8988T (cell line): ENCODE measurements at places on chromosomes 7 and 10.
A peak's percentile ranks its signal among the peaks of the same experiment; 100 is the strongest.

- no peak for DNase-seq
Observed at GRCh38 chr10:99497343-99498025, 35.3 kb upstream of the NKX2-3 start.

- DNase-seq: no peak
Observed at GRCh38 chr7:41969561-41970105, 266.7 kb upstream of the INHBA start.

GRCh38 chr7:34430456-34430855 is 227.6 kb upstream of the NPSR1 start:
- DNase-seq: no peak

- DNase-seq: peak; percentile 12
Observed at GRCh38 chr7:102875700-102876295, 37.0 kb upstream of the LRRC17 start.

DNA sequence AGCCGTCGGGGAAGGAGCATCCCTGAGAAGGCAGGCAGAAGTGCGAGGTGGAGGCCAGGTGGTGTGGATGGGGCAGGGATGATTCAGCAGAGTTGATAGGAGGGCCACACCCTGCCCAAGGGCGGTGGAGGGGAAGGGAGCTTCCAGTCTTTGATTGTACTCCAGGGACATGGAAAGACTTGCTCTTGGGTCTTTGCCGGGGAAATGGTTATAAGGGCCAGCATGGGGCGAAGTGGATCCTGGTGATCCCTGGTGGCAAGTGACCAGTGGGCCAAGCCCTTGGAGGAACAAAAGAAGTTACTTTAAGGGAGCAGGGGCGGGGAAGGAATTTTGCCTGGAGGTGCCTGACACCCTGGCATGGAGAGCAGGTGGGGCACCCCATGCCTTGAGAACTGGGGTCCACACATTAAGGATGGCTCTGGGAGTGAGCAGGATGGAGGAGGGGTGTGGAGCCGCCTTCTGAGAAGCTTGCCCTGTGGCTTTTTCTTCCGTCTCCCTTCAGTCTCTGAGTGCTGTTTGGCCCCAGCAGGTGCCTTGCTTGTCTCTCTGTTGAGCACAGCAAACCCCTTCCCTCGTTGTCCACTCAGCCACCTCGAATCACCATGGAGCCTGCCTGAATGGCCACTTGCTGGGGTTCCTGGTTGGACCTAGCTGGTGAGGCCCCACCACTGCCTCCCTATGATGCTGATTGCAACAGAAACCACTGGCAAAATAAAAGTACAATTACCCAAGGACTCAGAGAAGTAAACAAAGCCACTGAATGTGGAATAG is 83.9 kb downstream of the RAMP3 start:
- no peak for DNase-seq
